ENCODE measurements at places on chromosomes 11 and 22.

- no peak for DNase-seq
Measured at GRCh38 chr11:5818245-5818886, 9.6 kb downstream of the OR52N2 start.

DNA sequence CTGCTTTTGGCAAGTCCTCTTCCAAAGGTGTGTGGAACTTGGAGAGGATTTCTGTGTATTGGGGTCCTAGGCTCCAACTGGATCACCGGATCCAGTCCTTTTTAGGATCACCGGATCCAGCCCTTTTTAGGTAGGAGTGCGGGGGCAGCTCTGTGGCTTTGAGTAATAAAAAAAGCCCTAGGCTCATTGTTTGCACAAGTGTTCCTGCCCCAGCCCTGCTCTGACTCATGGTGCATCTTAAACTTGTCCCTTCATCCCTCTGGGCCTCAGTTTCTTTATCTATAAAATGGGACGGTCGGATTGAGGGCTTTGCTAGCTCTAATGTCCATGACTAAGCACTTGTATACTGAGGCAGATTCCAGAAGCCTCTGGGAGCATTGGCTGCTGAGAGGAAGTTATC lies 22.7 kb upstream of the CD44 start:
- no peak for DNase-seq

GRCh38 chr11:87536565-87536964 lies 498.8 kb downstream of the TMEM135 start:
- no peak for DNase-seq

DNA sequence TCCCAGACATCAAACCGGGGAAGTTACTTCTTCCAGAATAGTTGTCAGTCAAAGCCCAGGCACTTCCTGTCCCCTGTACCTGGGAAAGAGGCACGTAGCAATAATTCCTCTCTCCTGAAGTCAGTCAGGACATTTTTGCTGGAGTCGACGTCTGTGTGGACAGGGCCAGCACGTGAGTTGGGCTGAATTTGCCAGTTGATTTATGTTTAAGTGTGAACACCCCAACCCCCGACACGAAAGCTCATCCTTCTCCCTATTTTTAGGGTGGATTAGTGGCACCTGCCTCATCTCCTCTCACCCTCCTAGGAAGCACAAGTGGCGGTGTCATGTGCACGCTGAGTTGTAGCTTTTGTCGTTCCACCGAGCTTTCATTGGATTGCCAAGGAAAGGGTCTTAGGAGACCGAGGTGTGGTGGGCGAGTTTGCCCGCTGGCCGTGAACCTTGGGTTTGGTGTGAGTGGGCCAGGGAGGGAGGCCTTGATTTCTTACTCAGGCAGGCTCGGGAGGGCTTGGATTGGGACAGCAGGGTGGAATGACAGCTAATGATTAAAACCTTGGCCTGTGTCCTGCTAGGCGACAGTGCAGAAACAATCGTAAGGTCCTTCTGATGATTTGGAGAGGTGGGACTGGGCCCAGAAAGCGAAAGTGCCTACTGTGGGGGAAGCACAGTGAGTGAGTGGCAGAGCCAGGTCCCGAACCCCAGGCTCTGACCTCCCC lies 87.0 kb upstream of the CRYBB3 start:
- no peak for DNase-seq

GRCh38 chr11:60918939-60919265 lies 4.9 kb downstream of the TMEM109 start:
- DNase-seq: no peak

- DNase-seq: no peak
Measured at GRCh38 chr22:39558950-39559349, 11.6 kb upstream of the CACNA1I start.

GRCh38 chr11:65617136-65617850 lies 1.7 kb downstream of the PCNX3 start:
- DNase-seq: no peak

DNA sequence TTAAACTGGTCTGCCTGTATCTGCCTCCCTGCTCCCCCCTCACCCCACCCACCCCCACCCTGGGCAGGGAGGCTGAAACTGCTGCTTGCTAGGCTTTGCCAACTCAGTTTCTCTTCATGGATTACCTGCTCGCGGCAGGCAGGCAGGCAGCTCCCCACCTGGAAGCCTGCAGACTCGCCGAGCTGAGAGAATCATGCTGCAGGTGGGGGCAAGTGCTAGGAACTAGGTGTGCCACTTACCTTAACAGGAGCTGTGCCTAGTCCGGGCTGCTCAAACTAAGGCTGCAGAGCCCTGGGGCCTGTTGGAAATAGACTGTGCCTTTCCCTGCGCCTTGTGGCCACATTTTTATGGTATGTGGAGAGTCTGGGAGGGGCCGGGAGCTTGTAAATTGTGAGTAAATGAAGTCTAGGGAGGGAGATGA lies 30.3 kb downstream of the MARK2 start:
- no peak for DNase-seq

GRCh38 chr11:130725421-130726233 lies 190.7 kb downstream of the SNX19 start:
- no peak for DNase-seq

- no peak for DNase-seq
Measured at GRCh38 chr11:10208131-10208575, 85.9 kb downstream of the SBF2 start.

DNA sequence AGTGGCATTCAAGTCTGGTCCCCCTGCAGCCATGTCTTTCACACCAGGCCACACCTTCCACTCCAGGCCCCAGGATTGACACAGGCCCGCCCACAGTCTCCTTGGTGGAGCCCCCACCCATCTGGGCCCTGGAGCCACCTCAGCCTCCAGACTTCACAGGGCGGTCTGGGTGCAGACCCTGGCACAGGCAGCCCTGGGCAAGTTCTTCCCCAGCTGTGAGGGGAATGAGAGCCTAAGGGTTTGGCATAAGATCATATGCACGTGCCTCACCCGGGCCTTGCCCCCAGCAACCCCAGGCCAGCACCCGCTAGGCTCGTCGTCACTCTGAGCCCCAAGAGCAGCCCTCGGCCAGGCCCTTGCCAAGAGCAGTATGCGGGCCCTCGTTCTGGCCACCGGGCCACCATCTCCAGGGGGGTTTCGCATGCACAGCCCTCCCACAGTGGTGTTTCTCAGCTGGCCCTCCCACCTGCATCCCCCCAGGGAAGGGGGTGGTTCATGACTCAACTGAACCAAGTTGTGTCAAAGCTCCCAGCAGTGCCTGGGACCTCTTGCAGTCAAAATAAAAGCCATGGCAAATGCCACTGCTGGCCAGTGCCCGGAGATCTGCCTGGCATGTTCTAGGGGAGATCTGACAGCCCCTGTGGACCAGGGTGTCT lies 70.4 kb upstream of the KCNQ1OT1 start:
- no peak for DNase-seq

DNA sequence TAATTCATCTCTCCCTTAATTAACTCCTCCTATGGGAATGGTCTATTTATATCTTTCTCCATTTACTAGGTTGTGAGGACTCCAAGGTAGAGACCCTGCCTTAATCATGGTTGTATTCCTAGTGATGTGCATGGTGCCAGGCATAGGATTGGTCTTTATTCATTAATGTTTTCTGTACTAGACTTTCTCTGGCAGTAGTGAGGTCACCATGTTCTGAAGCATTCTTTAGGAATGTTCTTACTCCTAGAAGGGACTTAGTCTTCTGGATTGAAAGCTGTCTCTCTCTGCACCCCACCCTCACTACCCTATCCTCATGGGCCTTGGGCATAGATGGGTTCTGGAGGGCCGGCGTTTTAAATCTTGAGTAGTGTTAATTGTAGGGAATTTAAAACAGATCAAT lies 10.6 kb upstream of the INSC start:
- DNase-seq: no peak

- DNase-seq: no peak
Measured at GRCh38 chr11:61717286-61718033, 35.0 kb upstream of the MYRF start.

DNA sequence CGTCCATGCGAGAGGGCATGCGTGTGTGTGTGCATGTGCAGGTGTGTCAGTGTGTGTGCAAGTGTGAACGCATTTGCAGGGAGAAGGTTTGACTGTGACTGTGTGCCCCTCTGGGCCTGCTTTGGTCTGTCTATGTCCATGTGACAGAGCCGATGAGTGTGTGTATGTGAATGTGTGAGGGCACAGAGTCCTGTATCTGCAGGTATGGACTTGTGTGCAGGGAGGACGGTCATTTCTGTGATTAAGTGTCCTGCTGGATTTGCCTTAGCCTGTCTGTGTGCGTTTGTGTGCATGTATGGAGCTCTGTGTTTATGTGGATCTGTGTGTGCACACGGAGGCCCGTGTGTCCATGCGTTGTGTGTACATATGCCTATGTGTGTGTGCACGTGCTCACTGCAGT lies 5.4 kb downstream of the EMID1 start:
- no peak for DNase-seq

- no peak for DNase-seq
Measured at GRCh38 chr22:43094085-43094484, 4.9 kb upstream of the TTLL1 start.

GRCh38 chr11:120956710-120957495 lies 67.0 kb upstream of the TBCEL start:
- no peak for DNase-seq

DNA sequence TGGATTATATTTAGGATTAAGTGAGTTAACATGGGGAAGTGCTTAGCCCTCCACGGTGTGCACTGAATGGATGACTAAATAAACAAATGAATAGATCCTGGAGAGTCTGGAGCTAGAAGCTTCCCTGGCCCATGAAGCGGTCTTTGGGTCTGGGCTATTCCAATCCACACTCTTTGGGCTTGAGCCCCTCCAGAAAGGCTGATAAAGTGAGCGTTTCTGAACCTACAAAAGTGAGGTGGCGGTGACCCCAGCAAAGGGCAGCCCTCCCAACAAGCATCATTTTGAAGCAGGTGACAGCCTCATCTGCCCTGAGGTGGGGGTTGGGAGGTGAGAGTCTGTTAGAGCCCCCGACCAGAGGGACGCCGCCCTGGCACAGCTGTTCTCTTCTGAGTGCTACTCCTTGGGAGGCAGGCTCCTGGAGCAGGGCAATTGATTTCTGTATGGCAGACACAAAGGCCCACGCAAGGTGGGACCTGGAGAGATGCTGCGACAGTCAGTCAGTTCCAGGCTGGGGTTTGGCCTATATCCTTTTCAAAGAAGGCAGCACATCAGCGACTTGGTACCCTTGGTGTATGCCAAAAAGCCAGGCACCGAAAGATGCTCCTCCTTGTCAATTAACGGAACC lies 157.8 kb downstream of the CACNA1I start:
- no peak for DNase-seq

- DNase-seq: no peak
Measured at GRCh38 chr11:70314730-70315129, 44.2 kb downstream of the PPFIA1 start.

DNA sequence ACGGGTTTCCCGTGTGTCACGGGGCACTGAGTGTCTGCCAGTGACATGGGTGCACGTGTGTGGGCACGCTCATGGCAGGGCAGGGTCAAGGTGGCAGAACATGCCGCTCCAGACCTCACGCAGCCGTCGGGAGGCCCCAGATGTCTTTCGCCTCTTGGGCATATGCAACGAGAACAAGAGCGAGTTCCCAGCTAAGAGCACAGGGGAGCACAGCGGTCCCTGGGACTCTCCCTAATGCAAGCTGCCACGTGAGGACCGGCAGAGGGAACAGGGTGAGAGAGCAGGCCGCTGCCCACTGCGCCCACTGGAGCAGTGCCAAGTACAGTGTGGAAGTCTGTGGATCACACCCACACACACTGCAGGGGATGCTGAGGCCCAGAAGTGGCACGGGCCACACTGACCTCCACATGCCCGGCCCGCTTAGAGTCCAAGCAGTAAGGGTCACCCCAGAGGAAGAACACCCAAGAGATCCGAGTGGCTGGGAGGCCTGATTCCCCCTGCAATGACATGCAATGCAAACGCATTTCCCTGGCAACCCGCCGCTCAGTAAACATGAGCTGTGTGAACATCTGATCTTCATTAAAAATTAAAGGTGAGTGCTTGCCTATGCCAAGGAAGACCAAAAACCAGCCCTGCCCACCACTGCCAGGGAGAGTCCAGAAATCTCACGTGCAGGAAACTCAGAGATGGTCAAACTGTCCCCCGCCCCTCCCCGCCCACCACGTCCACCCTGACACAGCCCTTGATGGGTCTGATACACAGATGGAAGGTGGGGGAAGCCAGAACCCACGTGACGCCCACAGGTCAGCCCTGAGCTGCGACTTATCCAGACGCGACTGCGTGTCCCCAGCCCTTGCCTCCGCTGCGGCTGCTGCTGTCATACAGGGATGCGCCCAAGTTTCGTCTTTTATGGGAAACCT lies 11.7 kb downstream of the CERK start:
- no peak for DNase-seq

DNA sequence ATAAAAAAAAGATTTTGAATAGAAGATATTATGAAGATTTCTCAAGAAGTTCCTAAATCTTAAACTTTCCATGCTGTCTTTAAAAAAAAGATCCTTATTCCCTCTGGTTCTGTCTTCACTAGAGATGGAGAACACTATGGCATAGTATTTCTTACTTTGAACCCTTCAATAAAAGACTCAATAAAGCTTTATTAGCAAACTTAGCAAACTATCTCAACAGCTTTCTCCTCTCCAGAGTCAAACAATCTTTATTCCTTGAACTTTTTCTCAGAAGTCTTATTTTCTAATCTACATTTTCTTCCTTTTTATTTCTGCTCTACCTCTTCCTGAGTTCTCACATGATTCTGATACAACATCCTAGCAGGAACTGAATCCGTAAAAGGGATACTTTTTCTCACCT lies 21.8 kb upstream of the P4HA3 start:
- no peak for DNase-seq

GRCh38 chr11:128522943-128523518 lies 64.3 kb downstream of the ETS1 start:
- DNase-seq: no peak

- no peak for DNase-seq
Measured at GRCh38 chr11:12182676-12183541, 72.5 kb downstream of the MICAL2 start.

DNA sequence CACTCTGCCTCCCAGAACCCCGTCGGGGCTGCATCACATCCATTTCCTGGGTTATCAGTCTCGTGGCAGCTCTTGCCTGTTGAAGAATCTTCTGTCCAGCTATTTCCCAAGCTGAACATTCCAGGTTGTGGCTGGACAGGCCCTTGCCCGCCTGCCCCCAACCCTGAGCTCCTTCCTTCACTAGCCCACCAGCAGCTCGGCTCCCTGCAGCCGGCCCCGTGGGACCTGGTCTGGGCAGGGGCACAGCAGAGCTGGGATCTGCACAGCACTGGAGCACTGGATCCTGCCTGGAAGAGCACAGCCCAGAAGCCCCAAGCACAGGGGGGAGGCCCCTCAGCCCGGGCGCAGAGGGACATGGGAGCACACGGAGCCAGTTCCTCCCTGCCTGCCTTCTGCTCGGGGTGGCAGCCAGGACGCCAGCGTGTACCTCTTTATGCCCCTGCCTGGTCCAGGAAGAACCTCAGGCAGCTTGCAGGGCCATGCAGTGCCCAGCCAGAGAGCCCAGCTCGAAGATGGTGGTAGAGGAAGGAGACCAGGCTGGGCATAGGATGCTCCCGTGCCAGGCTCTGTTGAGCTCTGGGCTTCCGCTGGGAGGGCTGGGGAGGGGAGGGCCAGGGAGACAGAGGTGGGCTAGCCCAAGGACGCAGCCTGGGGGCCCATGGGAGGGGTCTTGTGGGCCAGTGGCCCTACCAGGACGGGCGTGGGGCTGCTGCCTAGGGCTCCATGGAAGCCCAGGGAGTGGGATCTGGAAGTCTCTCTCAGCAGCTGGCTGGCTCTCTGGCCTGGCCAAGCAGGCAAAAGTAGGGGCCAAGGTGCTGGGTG lies 16.6 kb upstream of the GNB1L start:
- no peak for DNase-seq

- DNase-seq: no peak
Measured at GRCh38 chr11:47192111-47192510, 5.9 kb upstream of the PACSIN3 start.

Data from stimulated activated CD4-positive, alpha-beta T cell treated with anti-CD3 and anti-CD28 coated beads, Interleukin-1b, Interleukin-23, amount 100 ng/mL, for 1 hour (primary cell).